ENCODE measurements at places on chromosomes 11 and 22.

- DNase-seq, result no peak
These were observed 30.4 kb downstream of the ADAMTS15 start for GRCh38 chr11:130478881-130479280.

- no peak for DNase-seq
These were observed 30.2 kb upstream of the HMGXB4 start for GRCh38 chr22:35226958-35227647.

- no peak for DNase-seq
These were observed 305.9 kb upstream of the MTNR1B start for GRCh38 chr11:92663539-92663938.

DNA sequence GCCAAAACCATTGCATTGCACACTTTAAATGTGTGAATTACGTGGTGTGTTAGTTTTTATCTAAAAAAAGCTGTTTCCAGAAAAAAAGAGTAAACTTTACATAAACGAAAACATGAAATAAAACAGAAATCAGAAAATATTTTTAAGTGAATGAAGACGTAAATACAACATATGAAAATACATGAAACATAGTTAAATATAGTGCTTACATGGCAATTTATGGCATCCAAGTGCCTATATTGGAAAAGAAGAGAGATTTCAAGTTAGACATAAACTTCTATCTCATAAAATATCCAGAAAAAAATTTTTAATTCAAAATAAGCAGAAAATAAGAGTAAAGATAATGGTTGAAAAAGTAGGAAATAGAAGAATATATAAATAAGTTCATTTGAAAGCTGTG, 11.9 kb upstream of the OR8D2 start:
- no peak for DNase-seq

DNA sequence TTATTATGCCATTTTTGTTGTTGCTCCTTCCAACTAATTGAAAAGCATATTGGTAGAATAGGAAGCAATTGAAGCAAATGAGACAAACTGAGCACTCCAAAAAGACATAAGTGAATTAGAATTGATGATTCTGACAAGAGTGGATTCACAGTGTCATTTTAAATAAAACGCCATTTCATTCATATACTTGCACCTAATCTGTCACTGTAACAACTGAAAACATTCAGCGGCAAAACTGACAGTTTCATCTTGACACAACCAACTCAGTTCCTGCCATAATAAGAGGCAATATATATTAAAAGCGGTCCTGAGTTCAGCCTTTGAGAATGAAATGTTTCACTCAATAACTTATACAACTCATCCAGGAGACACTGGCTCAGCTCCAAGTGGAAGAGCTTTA, 306.8 kb downstream of the CNTN5 start:
- no peak for DNase-seq

DNA sequence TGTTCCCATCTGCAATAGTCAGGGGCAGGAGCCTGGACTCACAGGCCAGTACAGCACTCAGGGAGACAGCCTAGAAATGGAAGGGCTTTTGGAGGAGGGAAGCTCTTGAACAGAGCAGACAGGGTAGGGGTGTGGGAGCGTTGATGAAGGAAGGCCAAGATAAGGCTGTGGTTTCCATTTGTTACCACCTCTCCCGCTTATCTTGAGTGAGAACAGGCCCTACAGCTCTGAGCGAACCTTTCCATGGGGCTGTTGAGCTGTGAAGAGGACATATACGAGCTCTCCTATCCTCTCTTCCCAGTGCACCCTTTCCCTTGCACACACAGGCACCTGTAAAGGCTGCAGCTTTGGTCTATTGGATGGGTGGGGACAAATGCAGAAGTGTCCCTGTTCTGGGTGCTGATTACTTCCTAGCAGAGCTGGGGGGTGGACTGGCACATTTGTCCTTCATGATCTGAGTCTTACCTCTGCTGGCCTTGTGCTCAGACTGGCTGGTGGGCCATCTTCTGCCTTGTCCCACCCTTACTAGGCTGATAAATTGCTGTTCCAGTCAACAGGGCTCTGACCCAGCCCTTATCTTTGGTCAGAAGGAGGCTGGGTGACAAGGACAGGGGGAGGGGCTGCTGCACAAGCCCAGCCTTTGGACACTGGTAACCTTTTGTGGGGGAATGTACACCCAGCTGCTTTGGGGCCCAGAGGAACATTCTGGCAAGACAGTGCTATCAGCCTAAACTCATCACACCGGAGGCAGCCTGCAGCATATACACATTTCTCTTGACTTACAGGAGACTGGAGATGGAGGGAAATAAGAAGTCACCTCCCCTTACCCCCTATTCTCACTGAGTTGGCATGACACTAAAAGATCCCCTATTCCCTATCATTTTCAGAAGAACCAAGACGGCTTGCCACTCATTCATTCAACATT, 80.1 kb upstream of the NNMT start:
- no peak for DNase-seq

GRCh38 chr11:22244986-22245592, 52.2 kb downstream of the ANO5 start:
- DNase-seq, result peak; percentile 8

DNA sequence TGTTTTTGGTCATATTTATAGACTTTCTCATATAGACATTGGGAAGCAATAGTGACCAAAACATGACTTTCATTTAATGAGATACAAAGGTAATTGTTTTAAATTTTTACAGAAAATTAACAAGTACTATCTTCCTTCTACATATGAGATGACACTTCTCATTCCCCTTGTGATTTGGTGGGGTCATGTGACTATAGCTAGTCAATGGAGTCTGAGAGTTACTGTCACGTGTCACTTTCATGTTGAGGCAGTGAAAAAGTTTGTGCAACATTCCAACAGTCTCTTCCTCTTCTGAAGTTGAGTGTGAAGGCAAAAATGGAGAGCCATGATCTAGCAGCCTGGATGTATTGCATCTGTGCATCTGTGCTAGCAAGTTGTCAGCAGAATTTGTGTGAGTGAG, 618.3 kb upstream of the LRRC4C start:
- DNase-seq, result no peak

DNA sequence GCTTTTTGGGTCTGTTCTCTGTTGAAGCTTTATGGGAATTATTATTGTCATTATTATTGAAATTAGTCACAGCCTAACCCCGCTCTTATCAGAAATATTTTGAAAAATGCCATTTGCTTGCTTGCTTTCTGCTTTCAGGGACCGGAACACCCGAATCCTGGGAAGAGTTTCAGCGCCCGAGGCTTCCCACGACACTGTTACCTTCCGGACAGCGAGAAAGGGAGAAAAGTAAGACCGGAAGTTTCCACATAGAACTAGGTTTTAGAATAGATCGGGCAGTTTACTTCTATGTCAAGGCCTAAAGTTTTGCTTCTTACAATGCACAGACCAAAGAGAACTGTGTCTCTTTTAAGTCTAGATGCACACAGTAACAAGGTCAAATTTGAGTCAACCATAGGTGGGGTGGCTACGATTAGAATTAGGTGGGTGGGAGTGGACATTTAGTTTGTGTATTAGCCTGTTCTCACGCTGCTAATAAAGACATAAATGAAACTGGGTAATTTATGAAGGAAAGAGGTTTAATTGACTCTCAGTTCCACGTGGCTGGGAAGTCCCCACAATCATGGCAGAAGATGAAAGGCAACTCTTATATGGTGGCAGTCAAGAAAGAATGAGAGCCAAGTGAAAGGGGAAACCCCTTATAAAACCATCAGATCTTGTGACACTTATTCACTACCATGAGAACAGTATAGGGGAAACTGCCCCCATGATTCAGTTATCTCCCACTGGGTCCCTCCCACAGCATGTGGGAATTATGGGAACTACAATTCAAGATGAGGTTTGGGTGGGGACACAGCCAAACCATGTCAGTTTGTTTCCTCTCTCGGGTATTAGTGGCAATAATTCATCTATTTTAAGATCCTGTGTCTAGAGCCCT, 12.9 kb downstream of the MPEG1 start:
- DNase-seq, result no peak

- DNase-seq, result no peak
These were observed 79.1 kb upstream of the ALX4 start for GRCh38 chr11:44388828-44389657.

DNA sequence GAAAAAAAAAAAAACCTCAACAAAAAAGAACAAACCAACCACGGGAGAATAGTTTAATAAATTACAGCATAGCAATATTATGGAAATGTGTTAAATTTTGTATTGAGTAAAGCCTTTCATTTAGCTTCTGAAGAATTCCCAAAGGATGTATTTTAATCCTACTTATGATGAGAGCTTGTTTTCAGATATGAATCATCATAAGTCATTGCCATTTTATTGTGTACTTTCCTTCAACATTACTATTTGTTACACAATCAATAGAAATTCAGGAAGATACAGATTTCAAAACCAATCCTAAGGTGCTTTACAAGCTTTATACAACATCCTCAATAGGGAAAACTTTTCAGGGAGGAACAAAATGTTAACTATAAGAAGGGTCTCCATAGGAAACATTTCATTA, 200.6 kb upstream of the CTSC start:
- no peak for DNase-seq

DNA sequence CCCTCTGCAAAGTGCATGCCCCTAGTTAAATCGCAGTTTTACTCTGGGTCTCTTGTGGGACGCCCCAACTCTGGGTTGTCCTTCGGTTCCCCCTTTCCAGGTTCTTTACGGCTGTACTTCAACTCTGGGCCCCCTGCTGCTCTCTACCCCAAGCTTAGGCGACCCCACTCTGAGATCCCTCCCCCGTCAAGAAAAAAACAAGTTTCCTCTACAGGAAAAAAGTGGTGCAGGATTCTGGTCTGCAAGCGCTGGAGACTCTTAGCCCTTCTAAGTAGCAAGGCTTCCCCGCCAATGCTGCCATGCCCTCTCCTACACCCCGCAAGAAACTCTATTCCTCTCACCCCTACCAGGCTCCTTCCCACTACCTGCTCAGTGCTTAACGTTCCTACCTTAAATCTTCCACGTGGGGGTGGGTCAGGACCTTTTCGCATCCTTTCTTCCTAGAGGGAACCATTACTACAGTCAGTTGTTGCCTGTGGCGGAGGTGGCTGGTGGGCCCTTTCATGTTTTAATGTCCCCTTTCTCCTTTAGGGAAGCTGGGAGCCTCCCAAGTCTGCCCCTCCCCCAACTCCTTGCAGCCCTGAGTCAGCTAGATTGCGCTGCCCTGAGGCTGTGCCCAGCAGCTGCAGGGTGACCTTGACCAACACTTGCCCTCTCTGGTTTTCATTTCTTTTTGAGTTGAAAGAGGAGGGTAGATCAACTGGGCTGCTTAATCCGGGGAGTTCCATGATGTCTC, 1.4 kb downstream of the NEFH start:
- no peak for DNase-seq

DNA sequence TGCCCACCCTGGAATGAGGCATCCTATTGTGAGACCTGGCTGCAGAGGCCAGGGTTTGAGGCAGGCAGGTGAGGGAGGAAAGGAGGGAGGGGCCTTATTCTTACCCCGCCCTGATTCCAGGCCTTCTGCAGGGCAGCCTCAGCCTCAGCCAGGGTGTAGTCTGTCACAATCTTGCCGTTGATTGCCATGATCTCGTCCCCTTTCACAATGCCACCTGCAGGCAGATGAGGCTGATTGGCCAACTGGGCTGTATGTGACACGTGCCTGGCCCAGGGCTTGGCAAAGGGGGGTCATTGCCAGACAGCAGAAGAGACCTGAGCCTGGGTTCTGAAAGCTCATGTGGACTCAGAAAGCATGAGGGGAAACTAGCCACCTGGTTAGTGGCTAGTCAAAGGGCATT, 21.4 kb upstream of the ABCC8 start:
- DNase-seq, result no peak

GRCh38 chr11:7578276-7578955, 64.6 kb downstream of the PPFIBP2 start:
- DNase-seq, result no peak

DNA sequence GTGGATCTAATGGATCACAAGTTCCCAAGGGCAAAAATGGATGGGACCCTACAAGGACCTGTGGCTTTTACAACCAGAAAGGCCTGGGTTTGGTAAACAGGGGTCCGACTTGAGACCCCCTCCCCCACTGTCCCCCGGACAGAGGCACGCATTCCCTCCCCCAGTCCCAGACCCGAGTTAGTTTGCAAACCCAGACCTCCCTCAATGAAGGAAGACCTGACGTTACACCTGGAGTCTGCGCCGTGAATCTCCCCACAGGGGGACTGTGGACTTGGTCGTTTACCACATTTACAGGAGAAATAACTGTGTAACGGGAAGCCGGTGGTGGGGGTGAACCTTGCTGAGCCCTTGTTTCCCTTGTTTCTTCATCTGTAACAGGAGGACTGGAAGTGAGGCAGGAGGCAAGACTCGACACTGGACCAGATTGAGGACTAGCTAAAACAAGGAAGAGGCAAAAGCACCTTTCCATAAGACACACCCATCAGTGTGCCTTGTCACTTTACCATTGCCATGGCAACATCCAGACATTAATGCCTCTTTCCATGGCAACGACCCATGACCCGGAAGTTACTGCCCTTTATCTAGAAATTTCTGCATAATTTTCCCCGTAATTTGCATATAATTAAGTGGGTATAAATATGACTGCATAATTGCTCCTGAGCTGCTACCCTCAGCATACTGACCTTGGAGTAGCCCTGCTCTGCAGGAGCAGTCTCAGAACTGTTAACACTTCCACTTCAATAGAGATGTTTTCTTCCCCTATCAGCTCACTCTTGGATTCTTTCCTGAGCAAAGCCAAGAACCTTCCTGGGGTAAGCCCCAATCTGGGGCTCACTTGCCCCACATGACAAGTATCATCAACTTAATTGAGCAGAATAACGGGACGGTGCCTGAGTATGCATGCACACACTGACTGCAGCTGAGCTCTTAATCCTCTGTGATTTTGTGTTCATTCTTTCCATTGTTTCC, 25.4 kb downstream of the PDGFB start:
- DNase-seq, result no peak

DNA sequence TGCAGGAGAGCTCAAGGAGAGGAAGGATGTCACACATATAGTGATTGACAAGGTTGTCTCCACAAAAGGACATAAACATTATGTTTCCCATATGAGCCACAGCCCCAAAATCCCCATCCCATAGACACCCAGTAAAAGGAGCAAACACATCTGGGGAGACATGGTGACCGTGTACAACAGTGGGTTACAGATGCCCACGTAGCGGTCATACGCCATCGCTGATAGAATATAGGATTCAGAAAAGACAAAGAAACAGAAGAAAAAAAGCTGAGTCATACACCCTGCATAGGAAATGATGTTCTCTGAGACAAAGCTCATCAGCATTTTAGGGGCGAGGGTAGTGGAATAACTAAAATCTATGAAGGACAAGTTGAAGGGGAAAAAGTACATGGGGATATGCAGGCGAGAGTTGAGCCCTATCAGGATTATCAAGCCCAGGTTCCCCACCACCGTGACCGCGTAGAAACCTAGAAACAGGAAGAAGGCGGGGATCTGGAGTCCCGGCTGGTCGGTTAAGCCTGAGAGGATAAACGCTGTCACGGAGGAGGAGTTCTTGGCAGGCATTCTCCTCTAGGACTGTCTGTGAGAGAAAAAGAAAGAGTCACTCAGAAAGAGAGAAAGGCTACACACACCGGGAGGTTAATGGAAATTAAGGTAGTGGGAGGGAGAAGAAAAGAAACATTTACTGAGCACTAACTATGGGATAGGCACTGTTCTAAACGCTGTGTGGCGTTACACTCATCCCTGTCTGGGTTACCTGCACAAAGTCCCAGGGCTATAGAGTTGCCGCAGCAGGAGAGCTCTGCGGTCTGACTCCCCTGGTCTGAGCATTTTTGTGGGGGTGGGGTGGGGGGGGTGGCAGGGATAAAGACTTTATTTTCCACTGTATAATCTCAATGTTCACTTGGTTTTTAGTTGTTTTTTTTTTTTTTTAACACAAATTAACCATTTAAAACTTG, 36.1 kb upstream of the OR8B8 start:
- DNase-seq, result no peak

Data from germinal center (tissue), 1 donor.